Activated CD4-positive, alpha-beta T cell treated with anti-CD3 and anti-CD28 coated beads, Interleukin-2, amount 50 U/mL, for 16 hours (primary cell): ENCODE measurements at places on chromosomes 6 and 20.

- DNase-seq = no peak
These were observed 80.9 kb downstream of the UBE3D start for GRCh38 chr6:82984720-82985119.

DNA sequence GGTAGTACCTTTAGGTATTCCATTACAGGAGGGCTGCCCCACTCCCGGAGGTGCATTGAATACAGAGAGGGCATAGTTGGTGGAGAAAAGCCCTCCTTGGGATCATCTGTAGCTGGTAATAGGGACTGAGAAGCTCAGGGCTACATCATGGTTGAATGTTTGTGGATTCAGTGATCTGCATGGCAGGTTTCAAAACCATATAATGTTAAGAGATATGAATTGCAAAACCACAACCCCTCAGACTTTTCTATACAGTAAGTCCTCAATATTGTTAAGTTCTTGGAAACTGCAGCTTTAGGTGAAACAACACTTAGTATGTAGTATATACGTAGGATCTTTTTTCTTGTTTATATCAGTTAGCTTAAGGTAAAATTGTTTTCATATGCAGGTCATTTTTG lies 11.3 kb downstream of the TULP4 start:
- peak; percentile 36 for DNase-seq

GRCh38 chr6:124334359-124334758 lies 530.7 kb downstream of the NKAIN2 start:
- DNase-seq = no peak

- DNase-seq = no peak
These were observed 81.9 kb upstream of the BMP2 start for GRCh38 chr20:6685626-6686025.

- DNase-seq = peak; percentile 65
These were observed 267.2 kb downstream of the ADGRG6 start for GRCh38 chr6:142568857-142569597.

- DNase-seq = no peak
These were observed 188.4 kb downstream of the JARID2 start for GRCh38 chr6:15434263-15434662.

DNA sequence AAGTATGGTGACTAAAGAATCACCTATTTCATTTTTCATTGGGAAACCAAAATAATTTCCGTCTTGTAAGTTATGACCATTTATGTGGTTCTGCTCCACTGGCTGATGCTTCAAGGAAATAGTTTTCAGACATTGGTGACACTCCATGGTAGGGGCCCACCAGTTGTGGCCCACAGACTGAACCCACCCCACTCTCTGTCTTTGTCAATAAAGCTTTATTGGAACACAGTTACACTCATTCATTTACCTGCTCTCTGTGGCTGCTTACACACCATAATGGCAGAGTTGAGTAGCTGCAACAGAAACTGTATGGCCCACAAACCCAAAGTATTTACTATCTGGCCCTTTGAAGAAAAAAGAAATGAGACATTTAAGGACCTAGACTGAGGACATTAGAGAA lies 78.5 kb downstream of the TBC1D7 start:
- no peak for DNase-seq

DNA sequence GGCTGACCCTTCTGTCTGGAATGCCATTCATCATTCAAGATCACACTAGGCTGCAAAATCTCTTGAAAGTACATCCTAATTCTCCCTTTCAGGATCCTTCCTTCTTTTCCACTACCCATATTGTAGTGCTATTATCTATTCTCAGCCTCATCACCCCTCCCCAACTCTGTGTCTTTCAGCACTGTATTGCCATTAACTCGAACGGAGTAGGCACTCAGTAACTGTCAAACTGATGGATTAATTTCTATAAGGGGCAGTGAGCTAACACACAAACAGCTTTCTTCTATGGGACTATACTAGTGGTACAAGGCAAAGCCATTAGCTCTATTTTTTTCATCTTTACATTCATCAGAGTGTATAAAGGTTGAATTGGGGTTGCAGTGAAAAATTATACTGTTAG lies 46.6 kb downstream of the LAMA4 start:
- no peak for DNase-seq

DNA sequence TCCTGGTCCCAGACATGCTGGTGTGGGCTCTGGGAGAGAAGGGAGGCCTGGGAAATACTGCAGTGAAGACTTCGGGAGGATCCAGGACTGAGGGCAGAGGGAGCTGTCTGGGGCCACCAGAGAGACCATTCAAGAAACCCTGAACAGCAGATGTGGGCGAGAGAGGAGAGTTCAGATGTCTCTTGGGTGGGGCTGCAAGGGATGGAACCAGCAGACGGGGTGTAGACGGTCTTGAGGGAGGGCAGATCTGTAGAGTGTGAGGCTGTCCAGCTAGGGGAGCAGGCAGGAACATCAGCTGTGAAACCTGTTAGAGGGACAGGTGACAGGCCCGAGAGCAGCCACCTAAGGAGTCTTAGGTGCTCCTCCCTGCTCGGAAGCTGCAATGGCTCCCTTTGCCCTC lies 38.9 kb downstream of the ITPR3 start:
- DNase-seq = no peak

DNA sequence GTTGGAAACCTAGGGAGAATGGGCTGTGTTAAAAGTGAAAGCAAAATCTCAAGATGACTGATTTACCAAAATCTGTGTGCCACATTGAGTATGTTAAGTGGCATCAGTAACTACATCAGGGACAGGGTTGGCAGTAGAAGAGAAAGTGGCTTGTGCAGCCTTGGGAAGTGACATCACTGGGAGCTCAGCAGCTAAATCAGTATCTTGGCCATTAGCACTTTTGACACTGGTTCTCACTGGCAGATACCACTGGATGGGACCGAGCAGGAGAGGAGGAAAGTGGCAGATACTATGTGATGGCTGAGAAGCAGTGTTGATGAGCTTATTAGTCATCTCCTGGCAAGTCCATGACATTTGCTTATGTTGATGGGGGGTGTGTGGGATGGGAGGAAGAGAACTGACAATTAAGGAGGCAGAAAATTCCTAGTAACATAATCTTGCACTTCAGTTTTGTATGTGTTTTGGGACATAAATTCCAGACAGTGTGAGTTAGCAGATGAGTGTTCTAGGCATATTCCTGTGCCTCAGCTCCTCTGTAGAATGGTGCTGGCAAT lies 322.2 kb downstream of the SOX4 start:
- DNase-seq = no peak

DNA sequence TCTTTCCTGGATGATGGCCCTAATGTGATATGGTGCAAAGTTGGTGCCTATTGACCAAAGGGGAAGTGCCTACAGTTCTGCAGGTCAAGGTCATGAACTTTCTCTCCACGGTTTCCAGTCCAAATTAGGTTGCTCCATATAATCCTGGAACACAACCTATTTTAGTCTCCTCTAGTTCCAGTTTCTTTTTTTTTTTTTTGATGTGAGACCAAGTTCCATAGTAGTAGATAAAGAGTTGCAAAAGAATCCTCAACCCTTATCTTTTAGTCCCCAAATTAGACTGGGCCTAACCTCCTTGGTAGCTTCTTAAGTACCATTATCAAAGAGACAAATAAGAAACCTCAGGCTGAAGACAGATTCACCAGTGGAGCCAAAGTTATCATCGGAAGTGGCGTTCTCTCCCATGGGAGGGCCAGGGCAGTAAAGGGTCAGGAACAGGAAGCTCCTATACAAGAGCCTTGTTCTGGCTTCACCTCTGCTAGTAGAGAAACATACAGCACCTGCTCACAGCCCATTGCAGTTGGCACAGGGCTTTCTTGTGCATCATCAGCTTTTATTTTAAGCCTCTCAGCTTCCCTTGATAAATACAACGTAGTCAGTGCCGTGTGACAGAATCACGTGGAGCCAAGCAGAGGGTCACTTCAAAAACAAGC lies 132.2 kb upstream of the RREB1 start:
- DNase-seq = no peak

DNA sequence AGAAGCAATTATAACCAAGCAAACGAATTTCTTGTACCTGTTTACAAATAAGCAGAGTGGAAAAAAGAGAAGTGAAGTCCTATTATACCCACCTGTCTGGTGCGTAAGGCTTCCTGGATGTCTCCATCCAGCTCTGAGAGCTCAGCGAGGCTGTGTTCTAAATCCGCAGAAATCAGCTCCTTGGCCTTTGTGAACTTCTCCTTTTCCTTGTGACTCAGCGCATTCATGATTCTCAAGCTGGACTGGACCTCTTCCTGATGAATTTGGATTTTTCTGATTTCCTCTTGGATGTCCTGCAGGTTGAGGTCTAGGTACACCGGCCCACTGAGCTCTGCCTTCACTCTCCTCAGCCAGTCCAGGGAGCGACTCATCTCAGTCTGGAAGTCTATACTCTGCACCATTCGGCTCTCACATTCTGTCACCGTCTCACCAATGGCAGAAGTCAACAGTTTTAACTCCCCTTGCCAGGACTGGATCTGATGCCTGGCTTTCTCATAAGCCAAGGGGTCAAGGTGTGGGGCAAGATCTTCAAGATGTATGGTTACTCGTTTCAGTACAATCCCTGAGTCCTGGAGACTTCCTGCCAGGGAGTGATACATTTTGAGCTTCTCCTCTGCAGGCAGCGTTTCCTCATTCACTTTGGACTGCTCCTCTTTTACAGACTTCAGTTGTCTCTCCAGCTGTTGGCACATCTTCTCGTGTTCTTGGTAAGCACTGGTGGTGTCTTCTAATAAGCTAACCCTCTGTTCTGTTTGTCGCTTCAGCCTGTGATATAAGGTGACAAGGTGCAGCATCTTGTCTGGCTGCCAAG lies 307.3 kb downstream of the SYNE1 start:
- no peak for DNase-seq

- DNase-seq = no peak
These were observed 18.3 kb downstream of the MRPS18A start for GRCh38 chr6:43669050-43669921.

DNA sequence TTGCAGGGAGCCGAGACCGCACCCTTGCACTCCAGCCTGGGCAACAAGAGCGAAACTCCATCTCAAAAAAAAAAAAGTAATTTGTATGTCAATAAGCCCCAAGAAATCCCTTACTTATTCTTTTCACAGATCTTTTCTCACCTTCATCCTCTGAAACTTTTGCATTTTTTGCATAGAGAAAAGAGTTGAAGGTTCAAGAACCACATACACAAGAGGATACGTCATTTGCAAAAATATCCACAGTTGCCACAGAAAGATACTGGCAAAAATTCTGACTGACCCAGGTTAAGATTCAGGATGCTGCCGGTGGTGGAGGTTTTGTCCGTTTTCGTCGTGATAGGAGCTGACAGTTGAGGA lies 94.5 kb downstream of the ZMYND8 start:
- no peak for DNase-seq

- DNase-seq = no peak
These were observed 84.8 kb downstream of the TRERF1 start for GRCh38 chr6:42366999-42367352.

DNA sequence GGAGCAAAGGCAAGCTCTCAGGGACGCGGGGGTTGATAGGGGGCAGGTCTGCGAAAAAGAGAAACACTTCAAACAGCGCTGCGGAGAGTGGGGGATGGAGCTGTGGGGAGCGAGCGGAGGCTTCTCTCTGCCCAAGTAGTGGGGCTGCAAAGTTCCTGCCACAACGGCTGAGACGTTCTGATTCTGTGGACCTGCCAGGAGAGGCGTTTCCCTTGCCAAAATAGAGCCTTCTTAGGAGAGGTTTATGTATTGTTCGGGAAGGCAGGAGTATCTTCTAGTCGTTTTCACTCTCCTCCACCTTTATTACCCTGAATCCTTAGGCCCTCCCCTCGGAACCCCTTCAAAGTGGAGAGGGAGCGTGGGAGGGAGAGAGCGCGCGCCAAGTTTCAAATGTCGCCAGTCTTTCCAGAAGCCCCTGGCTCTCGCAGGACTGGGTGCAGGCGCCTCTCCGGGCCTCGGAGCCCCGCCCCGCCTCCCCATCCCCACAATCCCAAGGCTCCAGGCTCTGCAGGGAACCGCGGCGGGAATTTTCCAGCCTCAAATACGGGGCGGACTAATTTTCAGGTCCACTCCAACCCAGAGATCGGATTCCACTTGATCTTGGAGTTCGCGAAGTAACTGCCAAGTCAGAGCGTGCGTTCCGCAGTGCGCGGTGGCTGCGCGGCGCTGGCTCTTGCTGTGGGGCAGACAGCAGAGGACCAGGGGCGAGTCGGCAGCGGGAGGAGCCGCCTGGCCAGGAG lies 10.0 kb upstream of the POU3F2 start:
- DNase-seq = no peak

GRCh38 chr6:42431356-42431755 lies 20.4 kb downstream of the TRERF1 start:
- no peak for DNase-seq

DNA sequence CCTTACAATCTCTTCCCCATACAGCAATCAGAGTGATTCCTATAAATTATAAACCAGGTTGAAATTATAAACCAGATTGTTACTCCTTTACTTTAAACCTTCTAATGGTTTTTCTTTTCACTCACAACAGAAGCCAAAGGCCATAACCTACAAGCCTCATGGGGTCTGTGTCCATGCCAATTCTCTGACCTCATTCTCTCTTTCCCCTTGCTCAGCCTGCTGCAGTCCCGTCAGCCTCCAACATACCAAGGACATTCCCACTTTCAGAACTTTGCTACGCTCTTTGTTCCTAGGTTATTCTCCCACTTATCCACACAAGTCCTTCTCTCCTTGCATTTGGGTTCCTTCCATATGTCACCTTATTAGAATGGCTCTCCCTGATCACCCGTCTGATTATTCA lies 277.9 kb upstream of the TCF21 start:
- no peak for DNase-seq

- no peak for DNase-seq
These were observed at the start of gene APOM for GRCh38 chr6:31655349-31656237. Gene APOM, plus strand, starts transcription at chr6:31655894. Its CDS starts 73 bp downstream, at chr6:31655967.

DNA sequence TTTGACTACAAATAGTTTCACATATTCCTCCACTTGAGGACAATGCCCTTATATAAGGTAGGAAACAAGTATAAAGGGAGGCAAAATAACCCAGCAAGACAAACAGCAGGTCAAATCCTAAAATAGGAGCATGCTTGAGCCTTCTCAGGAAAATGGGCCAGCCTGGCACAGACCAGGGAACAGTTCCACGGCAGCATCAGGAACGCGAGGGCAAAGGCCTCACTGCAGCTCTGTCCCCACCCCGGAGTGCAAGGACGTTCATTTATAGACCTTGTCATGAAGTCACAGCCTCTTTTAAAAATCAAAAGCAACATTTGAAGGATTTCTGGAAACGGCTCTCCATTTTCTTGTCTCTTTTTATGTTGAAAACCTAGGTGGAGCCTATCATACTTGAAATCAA lies 17.1 kb downstream of the PDE10A start:
- no peak for DNase-seq

GRCh38 chr6:63636518-63637021 lies 968 bp downstream of the PHF3 start:
- peak; percentile 58 for DNase-seq

GRCh38 chr6:116512111-116512559 lies 696 bp downstream of the CALHM5 start:
- no peak for DNase-seq

- DNase-seq = peak; percentile 40
These were observed 27.8 kb downstream of the LRRN4 start for GRCh38 chr20:6026051-6026450.

- DNase-seq = no peak
These were observed 253.7 kb upstream of the RUNX2 start for GRCh38 chr6:45074439-45074838.

DNA sequence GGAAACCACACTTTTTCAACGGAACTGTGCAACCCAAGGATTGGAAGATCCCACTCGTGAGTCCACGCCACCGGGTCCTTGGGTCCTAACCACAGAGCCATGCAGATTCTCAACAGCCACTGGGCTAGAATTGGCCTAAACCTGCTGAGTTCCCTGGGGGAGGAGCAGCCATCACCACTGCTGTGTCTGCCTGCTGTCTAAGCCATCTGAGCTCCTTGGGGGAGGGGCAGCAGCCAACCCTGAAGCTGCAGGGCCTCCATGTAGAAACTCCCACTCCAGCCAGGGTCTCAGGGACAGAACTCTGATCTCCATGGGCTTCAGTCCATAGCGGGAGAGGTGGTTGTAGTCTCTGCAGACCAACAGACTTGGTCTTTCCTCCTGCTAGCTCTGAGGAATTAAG lies 154.6 kb upstream of the VGLL2 start:
- no peak for DNase-seq
